ENCODE measurements at places on chromosomes 2 and 18.

GRCh38 chr2:227462972-227463931 lies 8.7 kb upstream of the AGFG1 start:
- no peak for DNase-seq

GRCh38 chr2:17083902-17084301 lies 418.3 kb upstream of the CYRIA start:
- peak; percentile 39 for DNase-seq

DNA sequence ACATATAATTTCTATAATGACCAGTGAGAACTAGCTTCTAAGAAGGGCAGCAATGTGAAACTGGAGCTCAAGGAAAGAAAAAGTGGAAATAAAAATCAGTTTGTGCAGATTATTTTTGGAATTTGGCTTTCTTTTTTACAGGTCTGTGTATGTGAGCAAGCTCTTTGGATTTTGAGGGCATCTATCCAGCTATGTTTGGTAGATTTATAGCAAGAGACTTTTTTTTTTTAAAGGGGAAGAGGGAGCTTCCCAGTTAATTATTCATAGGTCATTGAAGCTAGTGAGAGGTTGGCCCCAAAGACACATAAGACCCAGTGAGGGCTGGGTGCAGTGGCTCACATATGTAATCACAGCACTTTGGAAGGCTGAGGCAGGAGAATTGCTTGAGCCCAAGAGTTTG lies 24.0 kb upstream of the COLEC12 start:
- DNase-seq = no peak

GRCh38 chr2:61758159-61758558 lies 95.7 kb downstream of the FAM161A start:
- DNase-seq = no peak

DNA sequence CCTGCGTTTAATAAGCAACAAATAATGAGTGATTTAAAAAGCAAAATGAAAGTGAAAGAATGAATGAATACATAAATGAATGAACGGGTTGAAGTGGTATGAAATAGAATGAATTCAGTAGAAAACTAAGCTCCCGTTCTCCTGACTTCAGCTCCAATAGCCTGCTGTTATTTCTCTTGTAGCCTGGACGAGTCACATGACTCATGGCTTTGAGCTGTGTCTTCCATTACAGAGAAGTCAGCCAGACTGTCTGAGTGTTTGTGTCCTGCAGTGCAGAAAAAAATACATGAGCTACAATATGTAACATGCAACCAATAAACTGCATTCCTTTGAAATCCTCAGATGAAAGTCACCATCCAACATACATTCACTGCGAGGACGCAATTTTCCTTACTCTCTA lies 21.2 kb downstream of the SCG2 start:
- DNase-seq = no peak

GRCh38 chr2:215540658-215541057 lies 104.8 kb upstream of the FN1 start:
- no peak for DNase-seq

- DNase-seq = no peak
These were observed 22.9 kb downstream of the MAPRE2 start for GRCh38 chr18:35063875-35064690.

DNA sequence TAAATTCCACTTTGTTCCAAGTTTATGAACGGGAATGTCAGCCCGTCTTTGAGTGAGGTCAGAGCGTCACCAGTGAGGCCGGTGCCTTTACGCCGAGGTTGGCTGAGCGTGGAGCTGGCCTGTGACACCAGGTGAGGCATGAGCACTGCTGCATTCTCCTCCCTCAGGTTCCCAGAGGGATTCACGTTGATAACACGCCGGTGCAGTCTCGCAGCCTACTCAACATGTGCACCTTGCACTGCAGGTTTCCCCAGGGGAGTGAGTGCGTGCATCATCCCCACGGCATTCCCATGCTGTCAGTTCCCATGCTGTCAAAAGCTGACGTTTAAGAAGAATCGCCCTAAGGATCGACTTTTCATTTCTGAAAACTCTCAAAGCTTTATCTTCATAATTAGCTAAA lies 213.3 kb downstream of the LDLRAD4 start:
- no peak for DNase-seq

DNA sequence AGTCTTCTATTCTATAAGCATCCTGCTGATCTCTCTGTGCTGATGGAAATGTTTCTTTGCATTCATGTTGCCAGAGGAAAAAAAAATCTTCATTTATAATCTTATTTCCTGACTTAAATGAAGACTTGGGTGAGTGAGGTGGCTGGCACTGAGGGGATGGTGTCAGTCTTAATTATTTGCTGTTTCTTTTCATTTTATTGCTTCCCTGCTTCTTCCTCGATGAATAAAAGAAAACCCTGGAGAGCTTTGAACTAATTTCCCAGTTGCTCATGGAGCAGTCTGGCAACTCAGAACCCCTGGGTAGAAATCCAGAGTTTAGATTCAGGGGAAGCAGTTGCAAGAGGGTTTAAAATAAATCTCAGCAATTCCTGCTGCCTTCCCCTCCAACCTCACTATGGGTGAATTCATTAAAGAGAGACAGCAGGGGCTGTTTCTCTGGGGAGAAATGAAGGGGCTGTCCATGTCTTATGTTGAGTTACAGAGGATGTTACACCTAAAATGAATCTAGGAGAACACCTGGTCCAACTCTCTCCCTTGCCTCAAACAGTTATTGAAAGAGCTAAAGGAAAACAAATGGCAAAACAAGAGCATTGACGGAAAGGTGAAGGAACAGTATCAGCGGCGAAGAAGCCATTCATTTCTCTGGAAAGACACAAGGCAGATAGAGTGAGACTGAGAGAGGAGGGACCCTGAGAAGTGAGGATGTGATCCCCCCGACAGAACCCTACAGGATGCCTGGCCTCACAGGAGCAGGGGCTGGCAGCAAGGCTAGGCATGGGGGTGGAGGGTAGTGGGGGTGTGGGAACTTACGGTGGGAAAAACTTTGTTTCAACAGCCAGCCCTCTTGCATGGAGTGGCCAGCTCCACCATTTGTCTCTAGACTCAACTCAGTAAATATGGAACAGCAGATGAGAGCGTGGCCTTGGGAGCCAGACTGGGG lies 41.0 kb downstream of the SP110 start:
- no peak for DNase-seq

DNA sequence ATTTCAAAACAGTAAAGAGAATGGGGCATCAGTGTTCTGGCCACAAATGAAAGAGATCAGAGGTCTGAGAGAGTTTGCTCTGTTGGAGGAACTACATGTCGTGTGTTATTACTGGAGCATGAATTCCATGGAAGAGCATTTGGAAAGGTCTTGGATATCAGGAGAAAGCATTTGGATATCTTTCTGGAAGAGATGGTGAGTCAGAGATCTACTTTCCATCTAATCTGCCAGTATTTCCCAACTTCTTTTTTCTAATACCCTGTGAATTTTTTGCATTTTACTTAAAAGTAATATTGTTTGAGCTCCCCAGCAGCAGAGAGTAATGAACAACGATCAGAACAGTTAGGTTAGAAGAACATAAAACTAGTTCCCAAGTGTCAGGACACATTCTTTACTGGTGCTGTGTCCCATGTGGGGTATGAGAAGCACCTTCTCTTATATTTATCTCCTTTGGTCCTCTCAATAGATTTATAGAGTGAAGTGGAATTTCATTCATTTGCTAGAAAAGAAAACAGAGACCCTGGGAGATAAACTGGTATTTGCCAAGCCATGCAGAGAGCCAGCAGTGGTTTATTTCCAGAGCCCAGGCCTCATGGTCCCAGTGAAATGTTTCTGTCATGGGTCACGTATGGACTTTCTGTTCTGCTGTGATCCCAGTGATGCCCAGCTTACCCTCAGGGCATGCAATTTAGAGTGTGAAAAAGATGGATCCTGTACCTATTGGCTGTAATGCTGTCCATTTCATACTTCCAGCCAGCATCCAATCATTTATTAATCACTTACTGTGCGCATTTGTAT lies 130.8 kb upstream of the NT5C1B start:
- DNase-seq = no peak

GRCh38 chr2:121095257-121096080 lies 189.5 kb downstream of the TFCP2L1 start:
- DNase-seq = peak; percentile 84
